Stimulated activated CD4-positive, alpha-beta T cell treated with anti-CD3 and anti-CD28 coated beads, Interleukin-15, amount 100 ng/mL, for 24 hours (primary cell): ENCODE measurements at places on chromosomes 2 and 18.

DNA sequence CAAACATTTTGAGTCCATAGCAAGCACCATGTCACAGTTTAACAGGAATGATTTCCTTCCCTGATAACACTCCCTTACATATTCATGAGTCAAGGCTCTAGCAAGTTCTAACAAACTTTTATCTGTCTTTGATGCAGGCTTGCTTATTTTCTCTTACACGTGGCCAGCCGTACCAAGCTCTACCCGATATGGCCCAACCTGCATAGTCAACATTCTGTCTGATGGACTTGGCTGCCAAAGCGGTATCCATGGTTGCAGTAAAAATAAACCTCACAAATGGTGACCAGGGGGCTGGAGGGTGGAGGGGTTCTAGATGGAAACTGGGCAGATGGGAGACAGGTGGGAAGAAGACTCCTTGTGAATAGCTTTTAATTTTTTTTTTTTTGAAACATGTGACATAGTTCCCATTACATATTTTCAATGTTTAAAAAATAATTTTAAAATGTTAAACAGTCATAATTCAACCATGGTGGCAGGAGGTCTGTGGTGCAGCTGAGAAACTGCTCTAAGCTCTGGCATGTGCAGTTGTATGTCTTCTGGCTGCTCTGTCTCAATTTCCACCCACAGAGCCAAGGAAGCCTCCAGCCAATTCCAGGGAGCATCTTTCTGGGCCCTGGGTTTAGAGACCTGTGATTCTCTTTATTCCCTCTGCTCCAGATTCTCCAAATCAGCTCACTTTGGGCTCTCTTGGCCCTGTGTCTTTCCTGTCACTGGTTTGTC is 20.7 kb upstream of the CXCR1 start:
- DNase-seq = no peak

DNA sequence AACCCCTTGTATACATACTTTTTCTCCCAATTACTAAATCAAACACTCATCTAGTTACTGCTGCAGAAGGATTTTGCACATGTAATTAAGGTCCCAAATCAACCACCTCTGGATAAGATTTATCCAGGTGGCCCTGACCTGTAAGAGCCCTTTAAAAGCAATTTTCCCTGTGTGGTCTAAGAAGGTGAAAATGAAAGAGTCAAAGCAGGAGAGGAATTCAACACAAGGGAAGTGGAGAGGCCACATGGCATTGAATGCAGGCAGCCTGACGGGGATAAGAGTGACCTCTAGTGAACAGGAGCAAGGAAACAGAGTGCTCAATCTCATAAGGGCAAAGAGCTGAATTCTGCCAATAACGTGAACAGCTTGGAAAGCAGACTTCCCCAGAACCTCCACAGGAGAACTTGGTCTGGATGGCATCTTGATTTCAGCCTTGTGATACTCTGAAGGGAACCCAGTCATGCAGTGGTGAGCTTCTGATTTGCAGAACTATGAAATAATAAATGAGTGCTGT is 27.2 kb downstream of the PPP3R1 start:
- DNase-seq = peak; percentile 14

DNA sequence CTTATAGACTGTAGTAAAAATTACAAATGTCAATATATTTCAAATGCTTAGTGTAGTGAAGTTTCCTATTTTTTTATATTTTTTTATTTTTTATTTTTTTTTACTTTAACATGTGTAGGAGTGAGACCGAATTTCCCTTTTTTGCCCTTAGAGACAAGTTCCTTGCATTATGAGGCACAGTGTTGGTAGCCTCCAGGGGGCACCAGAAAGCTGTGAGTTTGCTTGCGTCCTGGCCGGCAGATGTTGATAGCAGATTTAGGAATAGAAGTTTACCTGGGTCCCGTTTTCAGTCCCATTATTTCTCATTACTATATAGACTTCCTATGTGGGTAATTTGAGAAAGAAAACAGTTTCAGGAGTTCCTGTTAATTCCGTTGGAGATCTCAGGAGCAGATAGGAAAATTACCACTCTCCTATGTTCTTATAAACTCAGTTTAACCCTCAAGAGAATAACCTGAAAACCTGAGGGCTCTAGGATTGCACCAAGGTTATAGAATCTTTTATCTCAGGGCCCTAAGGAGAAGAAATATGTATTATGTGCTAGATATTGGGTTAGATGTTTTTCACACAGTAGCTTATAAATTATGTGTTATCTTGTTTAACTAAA is 157.5 kb upstream of the SESTD1 start:
- peak; percentile 67 for DNase-seq

- DNase-seq = no peak
Observed at GRCh38 chr18:29063346-29063745, 886.4 kb upstream of the CDH2 start.

DNA sequence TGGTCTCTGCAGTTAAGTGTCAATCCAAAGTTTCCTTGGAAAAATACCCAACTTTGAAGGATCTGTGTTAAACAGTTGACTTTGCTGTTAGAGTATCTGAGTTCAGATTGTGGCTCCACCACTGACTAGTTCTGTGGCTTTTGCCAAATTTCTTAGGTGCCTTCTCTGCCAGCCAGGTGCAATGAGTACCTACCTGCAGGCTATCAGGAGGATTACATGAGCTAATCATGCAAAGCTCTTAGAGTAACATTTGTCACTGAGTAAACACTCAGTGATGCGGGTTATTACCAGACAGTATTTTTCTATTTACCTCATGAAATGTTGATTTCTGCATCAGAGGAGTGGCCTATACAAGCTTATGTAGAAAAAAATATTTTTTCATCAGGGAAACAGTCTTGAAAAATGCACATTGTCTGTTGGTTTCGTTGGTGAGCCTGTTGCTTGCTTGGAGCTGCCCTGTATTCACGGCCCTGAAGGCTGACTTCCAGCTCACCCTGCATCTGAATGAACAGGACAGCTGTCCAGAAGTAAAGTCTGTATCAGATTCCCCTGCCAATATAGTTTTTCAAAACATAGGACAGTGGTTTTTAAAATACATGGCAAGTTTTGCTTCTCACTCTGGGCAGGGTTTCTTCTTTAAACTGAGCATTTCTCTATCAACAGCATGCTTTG is 235.1 kb downstream of the CDCA7 start:
- DNase-seq = no peak

DNA sequence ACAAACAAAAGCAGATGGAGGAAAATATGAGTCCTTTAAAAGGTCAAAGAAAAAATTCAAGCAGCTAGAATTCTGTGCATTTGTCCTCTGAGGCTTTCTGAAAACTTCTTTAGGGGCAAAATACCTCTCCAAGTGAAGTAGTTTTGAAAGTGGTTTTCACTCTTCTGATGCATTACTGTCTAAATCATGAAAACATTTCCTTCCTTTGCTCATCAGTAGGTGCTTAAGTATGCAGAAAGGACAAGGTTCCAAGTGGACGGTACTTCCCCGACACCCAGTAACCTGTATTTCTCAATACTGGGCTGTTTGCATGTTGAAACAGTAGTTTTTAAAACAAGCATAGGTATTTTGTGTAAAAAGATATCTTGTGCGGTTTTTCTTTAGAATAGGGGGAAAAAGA is 189.1 kb upstream of the ERBB4 start:
- DNase-seq = no peak

DNA sequence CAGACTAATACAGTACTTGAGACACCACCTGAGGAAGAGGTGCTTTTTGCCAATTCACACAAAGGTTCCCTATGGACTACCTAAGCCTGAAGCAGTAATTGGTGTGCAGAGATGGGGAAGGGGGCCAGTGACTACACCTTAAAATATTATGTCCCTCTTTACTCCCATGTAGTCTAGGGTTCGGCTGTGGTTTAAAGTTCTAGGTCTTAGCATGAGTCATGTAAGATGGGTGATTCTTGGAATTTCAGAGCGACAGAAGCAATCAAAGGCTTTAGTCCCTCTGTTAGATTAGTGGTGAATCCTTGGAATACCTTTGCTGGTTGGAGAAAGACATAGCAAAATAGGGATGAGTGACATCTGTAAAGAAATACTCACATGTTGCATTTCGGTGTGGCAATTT is 14.3 kb upstream of the CCDC85A start:
- no peak for DNase-seq

DNA sequence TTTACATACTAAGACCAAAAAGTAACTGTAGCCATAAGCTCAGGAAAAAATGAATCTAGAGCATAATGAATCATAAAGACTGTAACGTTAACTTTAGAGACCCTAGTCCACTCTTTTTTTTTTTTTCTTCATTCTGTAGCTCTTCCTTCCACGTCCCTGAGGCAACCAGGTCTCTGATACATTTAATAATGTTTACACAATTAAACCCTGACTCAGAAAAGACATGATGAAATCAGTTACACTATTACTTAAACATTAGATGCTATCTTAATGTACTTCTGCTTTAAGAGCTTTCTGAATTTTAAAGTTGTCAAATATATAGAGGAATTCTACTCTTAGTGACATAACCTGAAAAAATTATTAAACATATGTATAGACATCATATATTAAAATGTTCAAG is 1121.5 kb upstream of the DDX18 start:
- no peak for DNase-seq

DNA sequence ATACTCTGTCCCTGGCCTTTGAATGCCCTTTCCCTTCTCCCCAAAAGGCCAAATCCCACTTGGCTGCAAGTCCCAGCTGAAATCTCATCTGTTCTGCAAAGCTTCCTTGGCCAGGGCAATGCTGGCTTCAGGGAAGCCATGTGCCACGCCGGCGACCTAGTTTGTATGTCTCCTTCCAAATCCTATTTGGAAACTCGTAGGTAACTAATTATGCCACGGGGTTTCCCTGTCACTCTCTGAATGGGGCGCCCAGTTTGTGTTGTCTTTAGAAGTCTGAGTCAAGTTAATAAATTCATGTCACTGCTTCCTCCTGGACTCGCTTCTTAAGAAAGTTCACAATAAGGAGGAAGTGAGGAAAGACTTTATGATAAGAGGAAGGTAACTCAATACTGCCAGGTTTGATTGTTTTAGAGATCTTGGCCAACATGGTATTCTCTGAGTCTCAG is 19.1 kb downstream of the FHL2 start:
- DNase-seq = no peak

GRCh38 chr2:232316461-232317330 is 61.9 kb upstream of the ALPP start:
- no peak for DNase-seq

- no peak for DNase-seq
Observed at GRCh38 chr2:50620783-50621182, 411.1 kb downstream of the NRXN1 start.

DNA sequence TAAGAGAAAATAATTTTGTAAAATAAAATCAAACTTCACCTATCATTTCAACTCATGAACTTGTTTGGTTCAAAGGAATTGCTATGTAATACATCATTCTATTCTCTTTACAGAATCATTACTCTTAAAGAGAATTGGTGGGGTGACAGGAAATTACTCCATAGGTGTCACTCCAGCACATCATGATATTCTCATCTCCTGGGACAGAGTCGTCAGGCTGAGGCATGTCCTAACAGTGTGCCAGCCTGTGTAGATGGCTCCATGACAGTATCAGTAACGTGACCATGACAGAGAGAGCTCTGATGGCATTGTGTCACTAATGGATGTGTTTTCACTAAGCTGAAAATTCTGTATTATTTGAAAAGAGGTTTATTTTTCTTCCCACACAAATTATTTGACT is 13.9 kb downstream of the SPATS2L start:
- no peak for DNase-seq

DNA sequence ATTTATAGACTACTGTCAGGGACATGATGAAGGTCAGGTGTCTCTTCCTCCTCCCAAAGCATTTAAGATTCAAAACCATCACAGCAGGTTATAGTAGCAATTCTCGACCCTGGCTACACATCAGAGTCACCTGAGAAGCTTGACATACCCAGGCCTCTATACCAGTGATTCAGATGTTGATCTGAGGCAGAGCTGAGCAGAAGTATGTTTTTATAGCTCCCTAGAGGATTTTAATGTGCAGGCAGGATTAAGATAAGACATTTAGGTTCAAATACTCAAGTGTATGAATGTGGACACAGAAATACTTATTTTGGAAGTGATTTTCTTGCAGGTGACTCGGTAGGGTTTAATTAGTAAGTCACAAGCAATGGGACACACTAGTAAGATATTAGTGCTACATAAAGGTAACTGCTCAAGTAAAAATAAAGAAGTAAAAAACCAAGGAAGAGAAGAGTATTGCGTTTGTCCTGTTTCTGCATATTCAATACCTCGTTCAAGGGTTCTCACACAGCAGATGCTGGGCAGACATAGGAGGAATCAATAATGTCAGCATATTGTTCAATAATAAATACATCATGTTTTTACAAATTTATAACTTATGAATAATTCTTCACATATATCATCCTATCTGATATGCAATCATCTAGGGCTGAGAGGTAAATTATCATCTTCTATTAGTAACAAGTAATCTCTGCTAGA is 7.0 kb downstream of the GCFC2 start:
- DNase-seq = no peak
